Fibroblast of the conjunctiva (primary cell): ENCODE measurements at places on chromosomes 3 and 15.

DNA sequence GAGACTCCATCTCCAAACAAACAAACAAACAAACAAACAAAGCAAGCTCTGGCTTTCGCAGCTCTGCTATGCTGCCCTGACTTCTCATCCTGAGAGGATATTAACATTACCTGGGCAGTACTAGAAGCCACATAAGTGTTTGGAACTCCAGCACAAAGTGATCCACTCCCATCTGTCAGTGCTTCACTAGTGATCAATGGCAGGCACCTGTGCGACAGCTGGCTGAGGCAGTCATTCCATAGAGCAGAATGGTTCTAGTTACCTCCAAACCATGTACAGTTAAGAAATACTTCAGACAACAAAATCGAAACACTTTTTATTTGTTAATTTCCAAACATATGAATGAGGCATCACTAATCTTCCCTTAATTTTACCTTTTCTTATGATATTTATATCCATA is 2.8 kb upstream of the MB21D2 start:
- DNase-seq: no peak

GRCh38 chr3:170357176-170358041 is at the start of gene SKIL:
TSS of gene SKIL (plus strand) at chr3:170357715. CDS start at chr3:170360332, 2,617 bp downstream.
- peak; percentile 90 for DNase-seq

DNA sequence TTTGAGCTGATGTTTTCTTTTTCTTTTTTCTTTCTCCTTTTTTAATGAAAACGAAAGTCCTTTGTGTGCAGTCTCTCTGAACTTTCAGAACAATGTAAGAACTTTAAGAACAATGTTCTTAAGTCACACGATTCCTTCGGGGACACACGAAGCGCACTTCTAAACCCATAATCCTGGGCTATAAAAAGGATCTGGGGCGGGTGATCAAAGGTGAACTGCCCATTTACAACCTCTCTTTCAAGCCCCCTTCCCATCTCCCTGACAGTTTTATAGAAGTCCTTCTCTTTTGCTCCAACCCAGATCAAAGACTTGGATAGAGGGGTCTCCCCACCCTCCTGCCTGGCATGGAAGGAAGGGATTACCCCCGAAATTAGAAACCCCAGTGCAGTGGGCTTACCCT is 126.8 kb downstream of the BDH1 start:
- DNase-seq: no peak

DNA sequence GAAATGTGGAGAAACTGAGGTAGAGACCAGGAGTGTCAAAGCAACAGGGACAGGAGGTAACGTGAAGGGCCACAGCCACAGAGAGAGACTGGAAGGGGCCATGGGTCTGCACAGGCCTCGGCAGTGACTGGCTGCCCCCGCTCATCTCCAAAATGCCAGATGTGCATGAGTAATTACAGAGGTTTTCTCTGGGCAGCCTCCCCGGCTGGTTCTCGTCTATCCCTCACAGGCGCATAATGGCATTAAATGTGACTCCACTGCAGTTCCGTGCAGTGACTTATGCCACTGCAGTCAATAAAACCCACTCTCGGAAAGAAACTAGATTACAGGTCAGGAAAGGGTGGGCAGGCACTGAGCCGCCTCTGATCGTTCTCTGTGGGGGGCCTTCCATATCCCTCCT is 74.7 kb downstream of the WDR76 start:
- DNase-seq: no peak

DNA sequence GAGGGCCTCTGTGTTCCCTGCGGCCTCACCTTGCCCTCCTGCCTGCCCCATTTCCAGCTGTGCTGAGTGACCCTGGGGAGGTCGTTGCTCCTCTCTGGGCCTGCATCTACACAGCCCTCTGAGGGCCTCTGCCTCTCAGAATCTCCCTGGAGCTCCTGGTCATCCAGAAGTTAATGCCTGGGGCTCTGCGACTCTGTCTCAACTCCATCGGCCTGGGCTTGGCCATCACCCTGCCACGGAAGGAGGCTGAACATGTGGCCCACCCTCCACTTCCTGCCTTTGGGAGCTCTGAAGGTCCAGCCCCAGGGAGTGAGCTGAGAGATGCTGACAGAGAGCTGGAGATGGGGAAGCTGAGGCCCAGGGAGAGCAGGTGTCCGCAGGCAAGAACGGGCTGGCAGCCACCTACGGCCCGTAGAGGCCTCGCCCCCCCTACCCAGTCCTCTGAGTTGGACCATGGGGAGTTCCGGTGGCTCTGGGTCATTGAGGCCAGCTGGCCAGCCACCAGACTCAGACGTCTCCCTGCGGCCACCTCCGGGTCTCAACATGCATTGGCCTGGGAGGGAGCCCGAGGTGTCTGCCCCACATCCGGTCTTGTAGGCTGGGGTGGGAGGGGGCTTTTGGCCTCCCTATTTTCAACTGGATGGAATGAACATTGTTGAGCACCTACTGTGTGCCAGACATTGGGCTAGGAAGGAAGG is 34.2 kb downstream of the GRIP2 start:
- no peak for DNase-seq

- DNase-seq: no peak
These were observed 107.1 kb downstream of the SRGAP3 start for GRCh38 chr3:9142362-9142761.

- no peak for DNase-seq
These were observed 14.8 kb downstream of the HRH1 start for GRCh38 chr3:11168881-11169805.

- no peak for DNase-seq
These were observed 615.1 kb upstream of the KCNMB2 start for GRCh38 chr3:177921153-177921552.

DNA sequence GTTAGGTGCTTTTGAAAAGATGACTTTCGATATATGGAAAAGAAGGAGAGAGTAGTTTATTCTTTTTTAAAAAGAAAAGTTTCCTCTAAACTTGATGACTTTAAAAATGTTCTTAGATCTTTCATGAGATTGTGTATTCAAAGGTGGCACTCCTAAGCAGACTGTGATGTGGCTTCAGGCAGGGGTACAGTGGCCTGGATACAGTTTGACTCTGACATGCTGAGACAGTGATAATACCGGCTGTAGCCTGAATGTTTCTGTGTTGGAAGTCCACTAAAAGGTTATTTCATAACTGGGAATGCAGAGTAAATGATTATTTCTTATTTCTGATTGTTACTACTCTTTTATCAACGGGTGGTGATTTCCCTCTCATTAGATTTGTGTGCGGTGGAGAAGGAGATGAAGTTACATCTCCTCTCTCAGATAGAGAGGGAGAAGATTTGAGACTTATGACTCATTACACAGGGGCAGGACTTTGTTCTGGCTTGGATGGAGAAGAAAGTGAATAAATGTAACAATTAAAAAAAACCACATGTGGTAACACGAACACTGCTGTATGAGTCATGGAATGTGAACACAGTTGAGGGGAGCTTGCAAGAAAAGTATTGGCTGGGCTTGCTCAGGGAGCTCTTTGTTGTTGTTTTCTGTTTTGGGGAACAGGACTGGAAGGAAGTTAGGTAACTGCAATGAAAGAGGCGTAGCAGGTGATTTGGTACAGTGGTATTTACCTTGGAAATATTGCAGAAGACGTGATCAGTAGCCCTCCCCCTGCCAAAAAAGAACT is 21.6 kb downstream of the SPTSSB start:
- DNase-seq: peak; percentile 85

GRCh38 chr3:39978308-39978707 is 168.9 kb downstream of the MYRIP start:
- DNase-seq: no peak

GRCh38 chr3:82165266-82165665 is 403.8 kb upstream of the GBE1 start:
- DNase-seq: no peak

- DNase-seq: no peak
These were observed 766.9 kb upstream of the ARPP21 start for GRCh38 chr3:34872406-34872805.

- DNase-seq: no peak
These were observed 26.0 kb downstream of the SLC41A3 start for GRCh38 chr3:126057936-126058335.

DNA sequence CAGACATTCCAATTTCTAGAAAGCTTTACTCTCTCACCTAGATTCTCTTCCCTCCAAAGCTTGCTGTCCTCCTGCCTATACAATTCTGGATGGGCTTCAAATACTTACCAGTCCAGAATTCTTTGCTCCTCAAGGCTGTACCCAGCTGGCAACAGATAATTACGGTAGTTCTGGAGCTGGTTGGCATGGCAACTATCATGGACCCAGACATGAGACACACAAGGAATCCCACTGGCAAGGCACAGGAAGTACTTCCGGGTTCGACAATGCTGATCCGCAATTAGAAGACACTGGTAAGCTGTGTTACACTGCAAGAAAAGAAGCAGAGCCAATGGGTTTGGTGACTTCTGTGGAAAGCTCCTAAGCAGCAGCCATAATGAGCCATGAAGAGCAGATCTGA is 37.9 kb downstream of the TUBGCP4 start:
- DNase-seq: no peak

DNA sequence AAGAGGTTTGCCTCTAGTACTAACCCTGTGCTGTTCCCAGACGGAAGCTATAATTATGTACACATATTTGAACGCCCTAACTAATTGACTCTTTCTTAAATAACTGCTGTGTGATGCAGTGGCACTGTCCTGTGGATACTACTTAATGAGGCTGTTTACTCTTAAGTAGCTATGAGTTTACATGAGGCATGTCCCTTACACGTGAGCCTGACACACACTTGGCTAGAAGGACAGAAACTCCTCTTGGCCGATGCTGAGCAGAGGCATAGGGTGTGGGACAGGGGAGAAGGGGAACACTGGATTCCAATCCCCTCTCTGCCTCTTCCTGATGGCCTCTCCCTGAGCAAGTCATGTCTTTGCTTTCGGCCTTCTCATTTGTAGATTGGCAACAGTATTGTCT is 21.9 kb downstream of the EHD4 start:
- DNase-seq: no peak

DNA sequence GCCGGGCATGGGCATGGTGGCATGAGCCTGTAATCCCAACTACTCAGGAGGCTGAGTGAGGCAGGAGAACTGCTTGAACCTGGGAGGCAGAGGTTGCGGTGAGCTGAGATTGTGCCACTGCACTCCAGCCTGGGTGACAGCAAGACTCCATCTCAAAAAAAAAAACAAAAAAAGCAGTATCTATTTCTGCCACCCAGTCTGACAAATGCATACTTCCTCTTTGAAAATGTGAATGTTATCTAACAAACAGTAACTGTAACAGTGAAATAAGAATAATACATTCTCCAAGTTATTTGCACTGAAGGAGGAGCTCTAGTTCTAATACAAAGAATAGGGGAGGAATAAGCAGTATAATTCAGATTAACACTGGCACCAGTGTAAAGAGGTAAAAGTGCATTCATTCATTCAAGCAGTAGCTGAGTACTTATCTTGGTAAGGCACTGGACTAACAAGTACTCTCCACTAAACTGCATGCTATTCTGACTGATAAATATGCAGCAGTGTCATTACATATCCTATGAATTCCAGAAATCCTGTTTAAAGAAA is 12.9 kb downstream of the VPS13C start:
- DNase-seq: no peak

- DNase-seq: peak; percentile 85
These were observed 123.2 kb upstream of the SLC7A14 start for GRCh38 chr3:170709046-170709445.

GRCh38 chr15:48029642-48030041 is 91.1 kb upstream of the SLC24A5 start:
- DNase-seq: no peak

DNA sequence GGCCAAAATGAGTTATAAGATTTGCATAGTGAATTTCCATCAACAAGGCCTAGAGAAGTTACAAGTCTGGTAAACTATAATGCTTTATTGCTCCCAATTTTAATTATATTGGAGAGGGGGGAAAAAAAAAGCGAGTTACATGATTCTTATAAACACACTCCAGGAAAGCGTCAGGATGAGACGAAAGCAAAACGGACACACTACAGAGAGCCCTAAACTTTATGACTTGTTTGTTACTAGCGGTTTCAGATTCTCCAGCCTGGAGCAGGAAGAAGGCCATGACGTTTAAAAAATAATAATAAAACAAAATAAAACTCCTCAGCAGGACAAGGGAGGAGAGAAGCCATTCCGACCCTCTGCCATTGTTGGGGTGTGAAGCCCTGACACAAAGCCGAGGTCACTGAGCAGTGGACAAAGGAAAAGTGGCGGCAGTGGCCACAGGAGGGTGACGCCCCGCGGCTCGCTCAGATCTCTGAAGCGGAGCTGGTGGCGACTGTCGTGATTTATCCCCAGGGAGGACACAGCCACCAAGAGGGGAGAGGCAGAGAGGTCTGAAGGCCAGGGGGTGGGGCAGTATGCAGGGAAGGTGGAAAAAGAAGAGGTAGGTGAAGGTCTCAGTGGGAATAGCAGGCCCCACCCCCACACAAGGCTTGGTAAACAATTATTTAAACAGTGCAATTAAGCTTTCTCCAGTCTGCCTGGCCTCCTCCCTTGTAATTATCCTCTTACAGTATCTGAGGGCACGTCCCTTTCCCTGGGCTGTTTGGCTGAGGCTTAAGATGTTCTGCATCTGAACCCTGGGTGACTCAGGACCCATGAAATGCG is 45.3 kb downstream of the ADAMTS9 start:
- DNase-seq: no peak

GRCh38 chr3:173699353-173699752 is 301.8 kb downstream of the NLGN1 start:
- no peak for DNase-seq

DNA sequence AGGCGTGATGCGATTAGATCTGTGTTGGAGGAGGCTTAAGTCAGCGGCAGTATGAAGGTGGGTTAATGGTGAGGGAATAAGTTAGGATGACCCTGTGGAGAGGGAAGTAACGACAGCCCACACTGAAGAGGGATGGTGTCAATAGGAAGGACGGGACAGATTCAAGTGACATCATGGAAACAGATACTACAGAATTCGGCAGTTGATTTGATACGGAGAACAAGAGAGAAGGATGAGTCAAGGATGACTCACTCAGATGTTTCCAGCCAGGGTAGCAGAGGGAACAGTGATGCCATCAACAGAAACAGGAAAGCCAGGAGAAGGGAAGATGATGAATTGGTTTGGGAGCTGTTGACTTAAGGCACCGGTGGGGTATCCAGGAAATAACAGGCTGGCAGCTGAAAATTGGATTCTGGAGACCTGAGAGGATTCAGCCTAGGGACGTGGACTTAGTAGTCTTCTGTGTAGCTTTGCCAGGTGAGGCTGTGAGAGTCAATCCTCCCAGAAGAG is 38.0 kb downstream of the SHC4 start:
- peak; percentile 93 for DNase-seq

DNA sequence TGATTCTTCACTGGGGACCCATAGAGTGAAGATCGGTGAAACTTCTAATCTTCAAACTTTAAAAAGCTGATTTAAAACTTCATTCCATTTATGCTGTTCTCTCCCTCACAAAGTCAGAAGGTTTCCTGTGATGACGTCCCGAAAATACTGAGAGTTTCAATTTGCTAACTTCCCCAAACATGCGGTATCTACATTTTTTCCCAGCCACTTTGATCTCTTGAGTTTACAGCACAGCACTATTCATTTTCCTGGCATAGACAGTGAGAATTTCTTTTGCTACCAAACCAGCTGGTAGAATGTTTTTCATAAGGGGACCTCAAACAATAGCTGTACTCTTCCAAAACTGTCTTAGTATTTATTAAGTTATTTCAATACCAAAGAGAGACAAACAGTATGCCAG is 156.8 kb downstream of the LSAMP start:
- DNase-seq: no peak

- DNase-seq: no peak
These were observed 45.8 kb downstream of the ARHGAP31 start for GRCh38 chr3:119340014-119340413.

GRCh38 chr3:24043985-24044384 is 98.9 kb downstream of the NR1D2 start:
- DNase-seq: no peak

- DNase-seq: no peak
These were observed 12.7 kb upstream of the CPA3 start for GRCh38 chr3:148852271-148852992.

GRCh38 chr15:49215768-49216739 is 46.0 kb downstream of the GALK2 start:
- no peak for DNase-seq
